ENCODE measurements at places on chromosomes 6 and 20.

DNA sequence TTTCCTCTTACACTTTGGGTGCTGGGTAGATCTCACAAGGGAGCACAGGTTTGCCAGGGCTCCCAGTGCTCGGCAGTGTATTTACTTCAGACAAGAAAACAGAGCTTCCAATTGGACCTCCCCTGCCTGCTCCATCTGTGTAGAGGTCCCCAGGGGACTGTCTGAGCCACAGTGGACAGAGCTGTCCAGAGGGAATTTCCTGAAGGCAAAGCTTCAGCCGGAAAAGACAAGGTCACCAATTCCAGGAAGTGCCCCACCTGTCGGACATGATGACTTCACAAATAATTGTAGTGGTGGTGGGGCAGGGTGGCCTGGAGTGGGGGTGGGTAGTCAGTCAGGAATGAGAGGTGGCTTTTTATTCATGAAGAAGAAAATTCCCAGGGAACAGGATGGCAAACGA is 18.6 kb downstream of the ADGRF5 start:
- no peak for DNase-seq

GRCh38 chr6:107488875-107489635 is 862 bp upstream of the SOBP start:
- peak; percentile 32 for DNase-seq

DNA sequence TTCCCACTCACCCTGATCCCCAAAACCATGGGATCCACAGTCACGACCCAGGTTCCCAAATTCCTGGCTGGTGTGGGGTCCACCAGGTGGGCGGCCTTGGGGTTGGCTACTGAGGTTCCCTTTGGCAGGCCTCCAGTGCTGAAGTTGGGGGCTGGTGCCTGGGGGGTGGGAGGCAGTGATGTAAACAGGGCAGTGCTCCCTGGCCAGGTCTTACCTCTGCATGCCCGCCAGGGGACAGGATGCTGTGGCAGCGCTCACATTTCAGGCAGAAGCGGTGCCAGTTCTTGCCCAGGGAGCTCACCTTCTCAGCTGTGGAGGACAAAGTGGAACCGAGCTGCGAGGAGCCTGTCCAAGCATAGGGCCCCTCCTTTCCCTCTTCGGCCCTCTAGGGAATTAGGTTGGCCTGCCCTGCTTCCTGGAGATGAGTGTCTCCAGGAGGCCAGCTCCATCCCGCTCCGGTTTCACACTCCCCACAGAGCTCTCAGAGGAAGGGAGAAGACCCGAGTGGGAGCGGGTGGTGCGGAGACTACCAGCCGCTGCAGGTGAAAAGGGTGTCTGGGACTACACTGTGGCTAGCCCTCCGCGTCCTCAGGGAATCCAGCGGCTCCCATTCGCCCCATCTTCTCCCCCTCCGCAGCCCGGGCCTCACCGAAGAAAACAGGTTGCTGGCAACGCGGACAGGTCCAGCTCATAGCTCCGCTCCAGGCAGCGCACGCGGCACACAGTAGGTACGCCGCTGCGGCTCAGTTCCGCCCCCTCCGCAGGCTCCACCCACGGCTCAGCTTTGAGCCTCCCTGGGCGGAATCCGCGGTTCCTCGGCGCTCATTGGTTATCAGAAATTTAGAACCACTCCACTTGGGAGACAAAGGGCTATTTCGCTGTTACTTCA is at the start of gene CRIP3:
Gene CRIP3 (minus strand): TSS at position 726 of the 889 bp plus-strand sequence. CDS start 34 bp downstream, at position 692.
- no peak for DNase-seq

DNA sequence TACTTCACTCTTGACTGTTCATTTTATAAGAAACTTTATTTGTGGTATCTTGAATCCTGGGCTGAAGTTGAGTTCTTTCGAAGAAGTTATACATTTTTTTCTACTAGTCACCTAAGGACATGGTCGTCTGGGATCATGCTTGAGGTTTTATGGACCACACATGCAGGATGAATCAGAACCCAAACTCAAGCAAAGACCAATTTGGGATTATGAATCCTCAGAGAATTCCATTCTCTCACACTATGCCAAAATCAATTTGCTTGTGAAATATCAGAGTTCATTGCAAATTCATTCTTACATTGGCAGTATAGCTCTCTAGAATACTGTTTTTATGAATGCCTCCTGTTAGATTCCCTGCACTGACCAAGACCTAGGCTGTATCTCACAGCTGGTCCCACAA is 114.3 kb upstream of the HDAC2 start:
- DNase-seq = no peak

- DNase-seq = peak; percentile 55
Measured at GRCh38 chr6:1554476-1555310, 55.0 kb upstream of the FOXC1 start.

GRCh38 chr20:56454754-56455153 is 13.7 kb upstream of the RTF2 start:
- no peak for DNase-seq

GRCh38 chr20:61775423-61775822 is 290.3 kb downstream of the TAF4 start:
- DNase-seq = no peak

- DNase-seq = peak; percentile 23
Measured at GRCh38 chr20:18632196-18632789, 44.4 kb downstream of the DTD1 start.

DNA sequence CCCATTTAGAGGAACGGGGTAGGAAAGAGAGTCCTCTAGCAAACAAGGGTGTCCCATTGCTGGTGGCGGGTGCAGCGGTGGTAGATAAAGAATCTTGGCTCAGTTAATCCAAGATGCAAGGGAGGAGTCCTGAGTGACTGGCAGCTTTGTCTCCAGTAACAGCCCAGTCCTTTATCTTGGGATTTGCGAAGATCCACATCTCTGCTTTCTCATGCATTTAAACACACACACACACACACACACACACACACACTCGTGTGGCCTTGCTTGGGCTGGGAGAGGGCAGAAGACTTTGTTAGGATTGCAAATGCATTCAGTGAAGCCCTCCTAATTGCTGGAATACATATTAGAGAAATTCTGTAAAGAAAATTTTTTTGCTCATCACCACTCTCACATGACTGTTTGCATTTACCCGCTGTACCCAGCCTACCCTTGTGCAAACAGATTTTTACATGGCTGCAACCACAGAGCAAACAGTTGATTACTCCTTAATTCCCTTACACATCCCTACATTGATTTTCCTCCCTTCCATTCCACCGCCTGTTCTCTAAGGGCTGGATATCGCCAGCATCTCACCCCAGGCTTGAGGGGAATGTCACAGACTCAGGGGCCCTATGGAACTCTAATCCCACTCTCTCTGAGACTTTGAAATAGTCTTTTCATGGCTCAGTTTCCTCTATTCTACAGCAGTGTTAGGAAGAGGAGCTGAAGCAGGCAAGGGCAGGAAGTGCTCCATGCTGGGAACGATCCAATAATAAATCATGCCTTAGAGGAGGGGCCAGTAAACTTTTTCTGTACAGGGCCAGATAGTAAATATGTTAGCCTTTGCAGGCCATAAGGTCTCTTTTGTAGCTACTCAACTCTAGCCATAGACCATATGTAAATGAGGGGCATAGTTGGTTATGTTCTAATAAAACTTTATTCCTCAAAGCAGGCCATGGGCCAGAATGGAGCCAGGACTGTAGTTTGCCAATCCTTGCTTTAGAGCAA is 3.5 kb downstream of the C6orf132 start:
- no peak for DNase-seq

DNA sequence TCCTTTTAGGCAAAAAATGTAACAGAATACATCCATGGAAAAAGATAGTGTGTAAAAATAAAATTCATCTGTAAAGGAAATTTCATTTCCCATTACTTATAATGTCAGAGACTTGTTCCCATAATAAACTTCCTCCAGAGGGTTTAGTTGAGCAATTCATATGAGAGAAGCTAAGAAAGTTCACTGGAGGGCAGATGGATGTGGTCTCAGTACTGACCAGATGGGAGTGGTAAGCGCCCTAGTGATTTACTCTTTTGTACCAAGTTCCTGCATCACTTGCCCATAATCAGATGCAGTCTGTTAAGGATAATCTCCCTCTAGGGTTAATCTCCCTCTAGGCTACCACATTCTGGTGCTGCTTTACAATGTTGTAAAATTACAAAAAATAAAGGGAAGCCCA is 61.7 kb downstream of the ESF1 start:
- DNase-seq = peak; percentile 75

All from inflammatory macrophage (primary cell).